Colonic mucosa (tissue), 4 donors: ENCODE measurements at places on chromosomes 3 and 15.

DNA sequence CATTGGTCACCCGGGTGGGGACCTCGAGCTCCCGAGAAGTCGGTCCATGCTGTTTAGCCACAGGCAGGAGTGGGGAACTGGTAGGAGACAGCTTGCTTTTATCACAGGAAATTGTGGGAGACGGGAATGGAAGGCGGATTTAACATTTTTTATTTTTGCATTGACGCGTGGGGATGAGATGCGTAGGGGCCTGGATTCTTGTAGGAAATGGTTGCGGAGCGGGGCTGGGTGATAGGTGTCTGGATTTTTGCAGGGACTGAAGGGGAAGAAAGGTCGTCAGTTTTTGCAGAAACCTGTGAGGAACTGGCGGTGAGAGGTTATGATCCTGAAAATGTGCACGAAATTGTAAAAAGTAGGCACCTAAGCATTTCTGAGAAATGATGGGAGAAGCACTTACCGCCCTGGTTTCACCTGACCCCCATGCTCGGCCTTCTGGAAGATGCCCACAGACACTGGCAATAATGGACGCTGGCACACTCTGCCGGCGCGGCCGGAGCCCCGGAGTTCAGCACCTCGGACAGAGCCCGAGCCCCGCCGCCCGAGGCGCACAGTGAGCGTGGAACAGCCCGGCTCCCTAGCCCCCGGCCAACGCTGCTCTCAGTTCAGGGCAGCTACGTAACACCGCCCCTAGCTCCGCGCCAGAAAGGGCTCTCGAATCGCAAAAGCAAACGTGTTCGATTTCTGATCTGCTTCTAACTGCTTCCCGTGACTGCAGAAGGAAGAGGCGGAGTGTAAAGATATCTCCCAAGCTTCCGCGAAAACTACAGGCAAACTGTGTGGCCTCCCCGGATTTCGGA lies 928 bp downstream of the ANKRD34C start:
- DNase-seq, result no peak

DNA sequence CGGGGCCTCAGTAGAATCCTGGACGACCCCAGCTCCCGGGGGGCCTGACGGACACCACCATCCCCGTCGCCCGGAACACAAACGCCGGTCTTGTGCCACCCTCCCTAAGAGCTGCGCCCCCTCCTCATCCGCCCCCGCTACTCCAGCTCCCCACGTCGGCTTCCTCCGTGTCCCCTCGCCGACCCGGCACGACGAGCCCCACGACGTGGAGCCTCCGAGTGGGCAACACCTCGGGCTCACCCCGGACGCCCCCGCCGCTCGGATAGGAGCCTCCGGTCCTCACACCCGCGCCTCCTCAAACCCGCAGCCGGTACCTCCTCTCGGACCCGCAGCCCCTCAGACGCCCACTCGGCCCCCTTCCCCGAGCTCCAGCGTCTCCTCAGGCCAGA lies 525 bp downstream of the NPTN start:
- no peak for DNase-seq

- no peak for DNase-seq
Measured at GRCh38 chr3:119357190-119357589, 63.0 kb downstream of the ARHGAP31 start.

DNA sequence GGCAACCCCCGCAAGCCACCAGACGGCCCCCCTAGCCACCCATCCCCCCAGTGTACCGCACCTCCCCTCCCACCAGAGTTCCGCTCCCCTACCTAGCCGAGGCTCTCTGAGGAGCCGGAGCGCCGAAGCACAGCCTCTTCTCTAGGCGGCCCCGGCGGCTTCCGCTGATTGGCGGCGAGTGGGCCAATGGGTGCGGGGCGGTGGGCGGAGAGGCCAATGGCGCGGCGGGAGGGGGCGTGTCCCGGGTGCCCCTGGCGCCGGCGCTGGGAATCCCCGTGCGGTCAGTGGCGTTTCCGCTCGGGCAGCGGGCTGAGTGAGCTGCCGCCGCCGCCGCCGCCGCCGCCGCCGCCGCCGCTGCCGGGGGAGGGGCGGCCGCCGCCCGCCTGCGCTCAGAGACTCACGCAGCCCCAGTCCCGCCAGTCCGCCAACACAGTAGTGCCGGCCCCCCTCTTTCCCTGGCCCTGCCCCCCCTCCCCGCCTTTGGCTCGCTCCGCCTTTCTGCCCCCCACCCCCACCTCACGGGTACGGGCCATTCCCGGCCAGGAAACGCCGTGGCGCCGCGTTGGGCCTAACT lies at the start of gene SETD5:
SETD5 (plus strand) TSS at position 284 of the 574 bp plus-strand sequence. CDS start 31,324 bp downstream, outside the sequence.
- DNase-seq, result peak; percentile 98

- no peak for DNase-seq
Measured at GRCh38 chr3:25021816-25022215, 406.2 kb upstream of the RARB start.

- DNase-seq, result no peak
Measured at GRCh38 chr3:79233431-79234060, 534.3 kb downstream of the ROBO1 start.

DNA sequence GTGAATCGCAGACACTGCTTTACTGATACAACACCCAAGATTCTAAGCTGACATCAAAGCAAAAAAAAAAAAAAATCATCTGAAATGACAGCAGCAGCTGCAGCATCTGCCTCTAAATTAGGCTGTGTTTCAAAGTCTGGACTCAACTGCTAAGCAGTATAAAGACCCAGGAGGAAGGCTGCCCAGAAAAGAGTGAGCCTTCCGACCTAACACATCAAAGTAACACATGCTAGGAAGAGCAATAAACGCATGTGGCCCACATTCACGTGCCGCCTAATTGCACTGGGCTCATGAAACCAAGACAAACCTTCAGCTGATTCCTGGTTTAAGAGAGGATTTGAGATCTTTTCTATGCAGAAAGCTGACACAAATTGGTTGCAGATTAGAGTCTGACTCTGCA lies 317.1 kb downstream of the ZIC4 start:
- DNase-seq, result no peak

- no peak for DNase-seq
Measured at GRCh38 chr3:88596451-88596850, 446.7 kb downstream of the C3orf38 start.

DNA sequence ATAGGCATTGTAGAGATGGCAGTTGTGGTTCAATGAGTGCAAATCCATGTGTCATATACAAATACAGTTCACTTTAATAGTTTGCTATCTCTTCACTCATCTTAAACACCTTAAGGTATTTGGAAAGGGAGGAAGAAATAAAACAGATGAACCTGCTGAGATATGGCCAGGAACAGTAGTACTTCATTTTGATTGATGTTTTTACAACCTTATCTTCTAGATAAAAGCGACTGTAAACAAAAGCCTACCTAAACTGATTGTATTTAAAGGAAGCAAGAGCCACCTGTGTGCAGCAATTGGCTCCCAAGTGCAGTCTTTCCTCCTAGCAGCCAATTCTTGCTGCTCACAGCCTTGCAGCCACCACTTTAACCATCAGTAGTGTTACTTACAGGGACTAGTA lies 217.7 kb downstream of the CDIN1 start:
- no peak for DNase-seq
